ENCODE measurements at places on chromosomes 4 and X.

GRCh38 chrX:48714573-48714972 lies 18.0 kb downstream of the SUV39H1 start:
- no peak for DNase-seq

DNA sequence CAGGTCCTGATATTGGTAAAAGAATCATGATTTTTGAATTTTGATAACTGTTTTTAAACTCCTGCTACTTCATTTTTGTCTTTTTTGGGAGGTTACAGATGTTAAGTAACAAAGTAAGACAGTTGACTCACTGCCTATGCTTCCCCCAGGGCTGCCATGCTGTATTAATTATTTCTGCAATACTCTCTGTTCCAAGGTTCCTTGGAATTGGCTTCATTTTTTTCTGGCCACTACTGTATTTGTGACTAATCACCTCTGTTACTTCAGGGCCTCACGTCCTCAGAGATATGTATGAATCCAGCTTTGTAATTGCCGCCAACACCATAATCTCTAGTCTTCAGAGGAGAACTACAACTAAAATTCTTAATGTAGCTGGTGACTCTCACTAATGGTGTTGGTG lies 1729.3 kb downstream of the C4orf33 start:
- no peak for DNase-seq

- DNase-seq, result no peak
These were observed 38.7 kb upstream of the MXD4 start for GRCh38 chr4:2300431-2301224.

- DNase-seq, result no peak
These were observed 638 bp downstream of the BLTP1 start for GRCh38 chr4:122152711-122153226.

DNA sequence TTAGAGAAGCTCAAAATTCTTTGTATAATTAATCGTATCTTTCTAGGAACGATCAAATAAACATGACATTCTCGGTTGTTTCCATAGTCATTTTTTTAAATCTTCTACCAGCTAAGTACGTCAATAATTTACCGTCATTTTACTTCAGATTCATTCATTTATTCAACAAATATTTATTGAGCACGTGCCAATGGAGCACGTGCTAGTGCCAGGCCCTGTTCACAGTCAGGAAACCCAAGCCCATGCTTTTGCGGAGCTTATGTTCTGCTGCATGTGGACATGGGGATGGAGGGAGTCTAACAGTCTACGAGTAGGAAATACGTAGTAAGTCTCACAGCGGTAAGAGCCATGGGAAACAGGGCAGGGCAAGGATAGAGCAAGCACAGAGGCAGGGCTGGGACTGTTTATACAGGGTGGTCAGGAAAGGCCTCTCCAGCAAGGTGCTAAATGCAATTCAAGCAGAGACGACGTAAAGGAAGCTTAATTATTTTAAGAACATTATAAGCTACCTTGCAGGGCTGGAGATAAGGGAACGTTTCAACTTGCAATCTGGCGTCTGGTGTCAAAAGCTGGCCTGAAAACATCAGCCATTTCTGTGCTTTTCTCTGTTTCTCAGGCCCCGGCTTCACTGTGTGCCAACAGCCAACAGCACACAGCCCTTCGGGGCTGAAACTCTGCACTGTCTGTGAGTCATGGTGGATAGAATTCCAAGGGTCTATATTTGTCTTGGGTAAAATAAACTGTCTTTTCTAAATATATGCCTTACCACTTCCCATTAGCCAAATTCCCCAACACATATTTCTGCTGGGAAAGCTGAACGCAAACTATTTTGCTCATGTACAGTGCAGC lies 517.1 kb upstream of the ZFP42 start:
- no peak for DNase-seq

GRCh38 chr4:6387946-6388345 lies 84.5 kb downstream of the PPP2R2C start:
- DNase-seq, result no peak

GRCh38 chr4:109979920-109980717 lies 67.4 kb downstream of the EGF start:
- DNase-seq, result no peak

DNA sequence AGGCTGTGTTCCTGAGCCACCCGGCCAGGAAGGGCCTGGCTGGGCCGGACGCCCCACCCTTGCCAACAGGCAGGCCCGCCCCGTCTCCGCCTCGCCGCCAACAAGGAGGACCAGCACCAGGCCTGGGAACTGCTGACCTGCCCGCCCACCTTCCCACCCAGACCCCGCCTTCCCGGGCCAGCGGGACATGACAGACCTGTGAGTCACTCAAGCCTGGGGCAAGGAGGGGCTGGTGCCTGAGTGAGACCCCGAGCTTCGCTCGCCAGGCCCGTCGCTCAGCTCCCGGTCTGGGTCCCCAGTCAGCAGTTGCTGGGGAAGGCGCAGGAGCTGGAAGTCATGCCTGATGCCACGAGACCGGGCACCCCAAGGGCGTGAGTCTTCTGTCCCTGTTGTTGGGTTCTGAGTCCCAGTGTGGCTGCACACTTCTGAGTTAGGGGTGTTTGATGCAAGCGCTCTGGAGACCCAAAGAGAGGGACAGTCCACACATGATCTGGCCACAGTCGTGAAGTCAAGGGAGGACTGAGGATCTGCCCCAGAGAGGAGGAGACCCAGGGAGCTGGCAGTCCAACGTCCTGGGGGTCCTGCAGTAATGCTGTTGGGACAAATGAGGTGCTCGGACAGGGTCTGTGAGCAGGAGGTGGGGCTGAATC lies at the start of gene DNASE1L1:
DNASE1L1 (minus strand) TSS at position 33 of the 650 bp plus-strand sequence. CDS start 3,686 bp downstream, outside the sequence.
- no peak for DNase-seq

DNA sequence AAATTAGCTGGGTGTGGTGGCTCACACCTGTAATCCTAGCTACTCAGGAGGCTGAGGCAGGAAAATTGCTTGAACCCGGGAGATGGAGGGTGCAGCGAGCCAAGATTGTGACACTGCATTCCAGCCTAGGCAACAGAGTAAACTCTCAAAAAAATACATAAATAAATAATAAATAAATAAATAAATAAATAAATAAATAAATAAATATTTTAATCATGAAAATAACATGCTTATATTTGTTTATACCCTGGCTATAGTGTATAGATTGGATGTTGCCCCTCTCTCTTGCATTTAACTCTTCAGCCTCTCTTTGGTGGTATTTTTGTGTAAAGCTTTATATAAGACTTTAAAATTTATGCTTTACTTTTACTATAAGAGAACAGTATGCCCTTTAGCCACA lies 51.8 kb downstream of the KCNIP4 start:
- no peak for DNase-seq

DNA sequence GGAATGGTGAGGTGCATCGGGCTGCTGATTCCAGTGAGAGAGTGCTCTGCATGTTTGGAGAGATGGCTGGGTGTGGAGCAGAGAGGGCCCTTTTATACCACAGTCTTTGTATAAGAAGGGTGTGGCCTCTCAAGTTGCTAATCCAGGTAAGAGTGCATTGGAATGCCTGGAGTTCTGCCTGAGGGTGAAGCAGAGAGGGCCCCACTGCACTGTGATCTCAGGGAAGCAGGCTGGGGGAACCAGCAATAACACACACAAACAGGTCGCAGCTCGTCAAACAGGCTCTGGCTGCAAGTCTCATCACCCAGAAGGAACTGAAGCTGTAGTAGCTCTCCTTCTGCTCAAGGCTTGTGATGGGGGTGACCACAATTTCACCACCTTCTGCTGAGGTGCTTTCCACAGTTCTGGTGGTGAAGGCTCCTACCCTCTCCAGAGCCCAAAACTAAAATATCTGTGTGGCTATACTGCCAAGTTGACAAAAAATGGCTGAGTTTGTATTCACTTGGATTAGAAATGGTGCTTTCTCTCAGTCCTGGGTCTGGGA lies 687.4 kb upstream of the HS3ST1 start:
- no peak for DNase-seq

DNA sequence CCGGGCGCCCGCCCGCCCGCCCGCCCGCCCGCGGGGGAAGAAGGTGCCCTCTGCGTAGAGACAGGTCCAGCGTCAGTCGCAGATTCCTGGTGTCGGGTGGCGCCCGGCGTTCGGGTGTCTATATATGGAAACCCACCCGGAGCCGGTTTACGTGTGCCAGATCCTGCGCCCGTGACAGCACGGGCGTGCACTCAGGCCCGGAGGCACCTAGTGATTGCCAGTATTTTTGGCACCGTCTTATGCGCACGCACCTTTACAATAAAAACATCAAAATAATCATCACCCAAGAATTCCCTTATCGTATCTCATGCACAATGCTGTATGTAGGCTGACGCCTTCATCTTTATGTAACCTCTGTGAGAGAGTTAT lies 519 bp downstream of the SLC25A4 start:
- no peak for DNase-seq

DNA sequence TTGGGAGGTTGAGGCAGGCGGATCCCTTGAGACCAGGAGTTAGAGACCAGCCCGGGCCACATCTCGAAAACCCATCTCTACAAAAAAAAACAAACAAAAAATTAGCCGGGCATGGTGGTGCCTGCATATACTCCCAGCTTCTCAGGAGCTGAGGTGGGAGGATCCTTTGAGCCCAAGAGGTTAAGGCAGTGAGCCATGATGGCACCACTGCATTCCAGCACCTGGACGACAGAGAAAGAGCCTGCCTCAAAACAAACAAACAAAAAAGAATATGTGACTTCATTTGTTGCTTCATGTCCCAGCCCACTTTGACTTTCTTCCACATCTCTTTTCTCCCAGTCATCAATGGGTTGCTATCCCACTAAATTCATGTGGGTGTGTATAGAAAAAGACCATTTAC lies 79.7 kb downstream of the BCOR start:
- no peak for DNase-seq

GRCh38 chrX:100710816-100711215 lies 21.1 kb downstream of the SYTL4 start:
- no peak for DNase-seq

DNA sequence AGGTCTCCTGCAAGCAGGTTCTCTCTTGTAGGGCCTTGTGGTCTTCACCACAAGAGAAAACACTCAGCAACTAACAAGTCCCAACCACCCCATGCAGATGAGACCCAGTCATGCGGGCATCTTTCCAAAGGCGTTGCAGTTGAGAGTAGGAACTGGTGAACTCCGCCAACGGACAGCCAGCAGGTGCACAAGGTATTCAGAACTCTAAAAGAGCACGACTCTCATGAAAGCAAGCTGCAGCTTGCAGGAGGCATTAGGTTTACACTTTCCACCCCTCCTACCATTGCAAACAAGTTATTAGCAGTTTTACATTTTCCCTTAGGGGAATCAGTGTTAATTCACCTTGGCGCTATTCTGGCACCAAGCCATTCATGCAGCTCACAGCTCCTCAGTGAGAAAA lies 173.4 kb upstream of the KIT start:
- DNase-seq, result no peak

DNA sequence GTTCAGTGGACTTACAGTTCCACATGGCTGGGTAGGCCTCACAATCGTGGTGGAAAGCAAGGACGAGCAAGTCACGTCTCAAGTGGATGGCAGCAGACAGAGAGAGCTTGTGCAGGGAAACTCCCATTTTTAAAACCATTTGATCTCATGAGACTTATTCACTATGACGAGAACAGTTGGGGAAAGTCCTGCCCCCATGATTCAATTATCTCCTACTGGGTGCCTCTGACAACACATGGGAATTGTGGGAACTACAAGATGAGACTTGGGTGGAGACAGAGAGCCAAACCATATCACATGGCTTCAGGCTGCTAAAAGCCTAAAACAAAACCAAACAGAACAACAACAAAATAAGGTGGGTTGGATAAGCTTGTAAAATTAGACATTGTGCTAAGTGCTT lies 194.4 kb upstream of the CPEB2 start:
- no peak for DNase-seq

- DNase-seq, result no peak
These were observed 75.6 kb downstream of the SOWAHB start for GRCh38 chr4:76822303-76822702.

DNA sequence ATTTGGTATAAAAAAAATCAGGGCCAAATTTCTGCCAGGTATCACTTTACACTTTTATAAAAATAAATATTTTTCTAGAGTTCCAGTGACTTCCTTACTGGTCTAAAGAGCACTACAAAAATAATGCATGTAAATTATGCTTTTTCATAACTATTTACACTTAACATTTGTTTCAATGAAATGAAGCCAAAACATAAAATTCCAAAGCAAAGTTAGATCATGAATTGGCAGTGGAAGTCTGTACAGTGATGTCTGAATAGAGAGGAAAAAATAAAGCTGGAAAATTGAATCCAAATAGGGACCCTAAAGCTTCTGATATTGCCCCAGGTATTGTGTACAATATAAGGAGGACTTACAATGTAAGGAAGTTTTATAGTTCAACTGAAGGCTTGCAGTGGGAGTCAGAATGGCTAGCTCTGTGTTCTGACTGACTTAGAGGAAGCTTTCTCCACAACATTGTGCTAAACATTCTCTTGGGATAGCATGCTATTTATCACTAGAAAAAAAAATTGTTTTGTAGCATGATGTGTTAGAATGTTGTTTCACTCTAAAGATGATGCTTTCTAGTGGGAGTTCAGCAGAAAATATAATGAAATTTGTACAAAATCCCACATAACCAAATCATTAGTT lies 288.2 kb upstream of the UGT8 start:
- no peak for DNase-seq

DNA sequence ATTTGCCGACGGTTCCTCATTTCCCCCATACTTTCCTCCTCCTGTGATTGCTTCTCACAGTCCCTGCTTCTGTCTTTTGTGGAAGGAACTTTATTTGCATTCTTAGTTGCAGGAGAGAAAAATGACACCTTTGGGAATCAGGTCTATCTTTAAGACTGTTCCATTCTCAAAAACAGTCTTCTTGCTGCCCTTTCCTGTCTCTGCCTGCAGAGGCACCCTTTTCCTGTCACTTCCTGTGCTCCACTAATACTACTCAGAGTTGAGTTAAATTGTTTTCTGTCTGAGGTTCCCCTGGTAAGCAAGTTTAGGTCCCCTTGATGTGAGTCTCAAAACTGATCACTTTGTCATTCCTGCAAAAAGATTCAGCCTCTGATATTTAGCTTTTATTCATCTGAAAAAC lies 208.8 kb upstream of the CLNK start:
- no peak for DNase-seq

- no peak for DNase-seq
These were observed 248.5 kb upstream of the CXXC4 start for GRCh38 chr4:104743215-104743653.

DNA sequence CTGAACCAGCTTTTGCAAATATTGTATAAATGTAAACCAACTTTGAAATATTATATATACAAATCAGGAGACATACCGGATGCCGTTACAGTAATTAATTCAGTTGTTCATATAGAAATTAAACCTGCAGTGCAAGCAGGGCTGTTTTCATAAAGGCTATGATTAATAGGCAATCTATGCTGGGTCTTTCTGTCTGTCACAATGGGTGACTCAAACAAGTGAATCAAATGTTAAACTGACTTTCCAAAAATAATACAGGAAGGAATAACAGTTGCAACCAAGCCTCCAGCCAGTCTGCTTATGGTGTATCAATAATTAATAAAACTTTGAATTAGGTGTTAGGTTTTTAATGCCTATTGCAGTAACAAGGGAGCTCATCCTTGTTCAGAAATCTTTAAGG lies 43.9 kb downstream of the GABRB1 start:
- no peak for DNase-seq

DNA sequence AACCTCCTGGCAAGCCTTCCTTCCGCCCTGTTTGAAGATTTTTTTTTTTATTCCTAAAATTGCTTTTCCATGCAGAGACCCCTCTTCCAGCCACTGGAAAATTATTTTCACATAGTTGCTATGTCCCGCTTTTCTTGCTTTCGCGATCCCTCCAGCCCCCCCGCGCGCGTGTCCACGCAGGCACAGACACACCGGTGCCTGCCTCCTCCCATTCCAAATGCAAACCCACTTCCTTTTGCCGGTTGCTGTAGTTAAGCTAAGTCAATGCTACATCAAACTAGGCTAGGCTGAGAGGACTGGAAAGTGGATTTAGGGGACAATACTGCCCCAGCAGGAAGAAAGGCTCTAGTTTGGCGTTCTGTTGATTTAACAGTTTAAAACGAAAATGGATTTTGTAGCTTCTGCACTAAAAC lies 111.0 kb downstream of the DHX15 start:
- no peak for DNase-seq

All from glomerular endothelial cell (primary cell).